Right atrium auricular region (tissue), 2 donors: ENCODE measurements at places on chromosomes 13 and 19. TPM values are rescaled to one million over a fixed set of nuclear protein-coding genes. Genes with fewer than 3 reads are reported as not detected.

The FTL gene
- 3,053 TPM for total RNA-seq

The FAM216B gene
- total RNA-seq, result 22.0 TPM

The SLC1A6 gene
- total RNA-seq, result not detected

The C13orf42 gene
- total RNA-seq, result not detected

The NTN5 gene
- not detected for total RNA-seq

The COL5A3 gene
- total RNA-seq, result 7.2 TPM

The IGFL3 gene
- not detected for total RNA-seq

The FCGBP gene
- 3.6 TPM for total RNA-seq

The RFXANK gene
- total RNA-seq, result 36.6 TPM

The CYP2A6 gene
- total RNA-seq, result not detected

The PRSS57 gene
- not detected for total RNA-seq

The LATS2 gene
- total RNA-seq, result 20.9 TPM

The CALR gene
- total RNA-seq, result 289 TPM

The SETDB2 gene
- 12.4 TPM for total RNA-seq

GRCh38 chr13:110812121-110812868 lies 98.8 kb downstream of the ING1 start:
- no peak overlapping the region for H3K27ac ChIP-seq
- no peaks in the 10 kb centered on the region for H3K27me3 ChIP-seq
- H3K4me1 ChIP-seq, result peaks cover 13% of the 10 kb centered on the region
- no peaks in the 10 kb centered on the region for H3K36me3 ChIP-seq
- peak; percentile 51 for DNase-seq
- peak overlapping the region; percentile 17 for H3K4me3 ChIP-seq

DNA sequence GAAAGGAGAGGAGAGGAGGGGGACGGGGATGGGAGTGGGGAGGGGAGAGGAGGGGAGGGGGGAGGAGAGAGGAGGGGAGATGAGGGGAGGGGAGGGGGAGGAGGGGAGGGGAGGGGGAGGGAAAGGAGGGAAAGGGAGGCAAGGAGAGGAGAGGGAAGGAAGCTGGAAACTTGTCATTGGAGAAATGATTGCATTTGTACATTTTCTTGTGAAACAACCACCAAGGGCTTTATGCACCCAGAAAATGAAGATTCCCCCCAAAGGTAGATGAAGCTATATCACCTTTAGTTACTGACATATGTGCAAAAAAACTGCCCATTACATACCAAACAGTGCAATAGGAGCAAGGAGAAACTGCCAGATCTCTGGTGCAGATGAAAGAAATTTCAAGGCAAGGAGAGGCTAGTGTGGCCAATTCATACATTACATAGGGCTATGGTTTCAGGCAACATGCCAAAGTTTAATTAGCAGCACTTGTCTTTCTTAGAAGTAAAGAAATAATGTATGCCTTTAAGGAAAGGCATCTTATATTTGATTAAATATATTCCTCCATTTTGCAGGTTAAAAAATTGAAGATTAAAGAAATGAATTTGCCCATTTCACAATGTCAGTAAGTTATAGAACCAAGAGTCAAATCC lies 49.5 kb upstream of the STK24 start:
- DNase-seq, result no peak
- no peaks in the 10 kb centered on the region for H3K36me3 ChIP-seq
- no peak overlapping the region for H3K4me3 ChIP-seq
- peaks cover 6% of the 10 kb centered on the region for H3K4me1 ChIP-seq
- H3K27me3 ChIP-seq, result no peaks in the 10 kb centered on the region

DNA sequence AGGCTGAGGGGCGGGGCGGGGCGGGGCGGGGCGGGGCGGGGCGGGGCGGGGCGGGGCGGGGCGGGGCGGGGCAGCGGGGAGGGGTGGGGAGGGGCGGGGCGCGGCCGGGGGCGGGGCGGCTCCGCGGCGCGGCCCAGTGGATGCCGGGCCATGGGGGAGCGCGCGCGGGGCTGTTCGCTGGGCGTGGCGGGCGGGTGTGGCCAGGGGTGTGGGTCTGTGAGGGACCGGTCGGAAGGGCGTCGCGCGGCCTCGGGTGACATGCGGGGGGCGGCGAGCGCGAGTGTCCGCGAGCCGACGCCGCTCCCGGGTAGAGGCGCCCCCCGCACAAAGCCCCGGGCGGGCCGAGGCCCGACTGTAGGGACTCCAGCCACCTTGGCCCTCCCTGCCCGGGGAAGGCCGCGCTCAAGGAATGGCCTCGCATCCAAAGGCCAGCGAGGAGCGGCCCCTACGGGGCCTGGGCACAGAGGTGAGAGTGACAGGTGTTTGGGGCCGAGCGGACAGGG lies at the start of gene ZFP28:
ZFP28 (plus strand) TSS at position 188 of the 503 bp plus-strand sequence; CDS start at position 259, 71 bp downstream.
- peak within 1 kb of the TSS; percentile 82 for H3K4me3 ChIP-seq
- no peaks in the 10 kb centered on the region for H3K27me3 ChIP-seq
- peaks cover 16% of the 10 kb centered on the region for H3K36me3 ChIP-seq
- no peaks in the 10 kb centered on the region for H3K4me1 ChIP-seq
- no peak for DNase-seq

- no peak overlapping the region for H3K27ac ChIP-seq
- no peak for DNase-seq
- H3K4me3 ChIP-seq, result no peak overlapping the region
- H3K27me3 ChIP-seq, result no peaks in the 10 kb centered on the region
- no peaks in the 10 kb centered on the region for H3K4me1 ChIP-seq
These were observed 1794.2 kb downstream of the SLITRK5 start for GRCh38 chr13:89465366-89465765.

DNA sequence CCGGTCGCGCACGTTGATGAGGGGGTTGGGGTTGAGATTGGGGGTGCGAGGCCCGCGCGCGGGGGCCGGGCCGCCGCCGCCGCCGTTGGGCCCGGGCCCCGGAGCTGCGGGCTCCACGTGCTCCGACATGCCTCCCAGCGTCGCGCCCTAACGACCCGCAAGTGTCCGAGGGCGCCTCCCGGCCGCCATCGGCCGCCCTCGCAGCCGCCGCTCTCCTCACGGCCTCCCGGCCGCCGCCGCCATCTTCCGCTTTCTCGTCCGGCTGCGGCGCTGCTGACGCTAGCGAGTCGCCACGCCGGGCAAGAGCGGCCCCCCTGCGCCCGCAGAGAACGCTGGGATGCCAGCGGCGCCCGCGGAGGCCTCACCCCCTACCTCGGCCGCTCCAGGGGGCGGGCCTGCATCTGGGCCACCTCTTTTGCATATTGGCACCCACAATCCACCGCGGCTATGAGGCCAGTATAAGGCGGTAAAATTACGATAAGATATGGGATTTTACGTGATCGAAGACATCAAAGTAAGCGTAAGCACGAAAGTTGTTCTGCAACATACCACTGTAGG lies at the start of gene TMEM259:
TMEM259 (minus strand) TSS at position 256 of the 558 bp plus-strand sequence; CDS start at position 129, 127 bp downstream.
- no peaks in the 10 kb centered on the region for H3K27me3 ChIP-seq
- H3K4me1 ChIP-seq, result no peaks in the 10 kb centered on the region
- H3K4me3 ChIP-seq, result peak within 1 kb of the TSS; percentile 83
- no peaks in the 10 kb centered on the region for H3K36me3 ChIP-seq

GRCh38 chr13:95137096-95137495 lies 164.2 kb downstream of the ABCC4 start:
- H3K4me3 ChIP-seq, result no peak overlapping the region
- no peak for DNase-seq
- H3K27me3 ChIP-seq, result no peaks in the 10 kb centered on the region
- H3K27ac ChIP-seq, result no peak overlapping the region

DNA sequence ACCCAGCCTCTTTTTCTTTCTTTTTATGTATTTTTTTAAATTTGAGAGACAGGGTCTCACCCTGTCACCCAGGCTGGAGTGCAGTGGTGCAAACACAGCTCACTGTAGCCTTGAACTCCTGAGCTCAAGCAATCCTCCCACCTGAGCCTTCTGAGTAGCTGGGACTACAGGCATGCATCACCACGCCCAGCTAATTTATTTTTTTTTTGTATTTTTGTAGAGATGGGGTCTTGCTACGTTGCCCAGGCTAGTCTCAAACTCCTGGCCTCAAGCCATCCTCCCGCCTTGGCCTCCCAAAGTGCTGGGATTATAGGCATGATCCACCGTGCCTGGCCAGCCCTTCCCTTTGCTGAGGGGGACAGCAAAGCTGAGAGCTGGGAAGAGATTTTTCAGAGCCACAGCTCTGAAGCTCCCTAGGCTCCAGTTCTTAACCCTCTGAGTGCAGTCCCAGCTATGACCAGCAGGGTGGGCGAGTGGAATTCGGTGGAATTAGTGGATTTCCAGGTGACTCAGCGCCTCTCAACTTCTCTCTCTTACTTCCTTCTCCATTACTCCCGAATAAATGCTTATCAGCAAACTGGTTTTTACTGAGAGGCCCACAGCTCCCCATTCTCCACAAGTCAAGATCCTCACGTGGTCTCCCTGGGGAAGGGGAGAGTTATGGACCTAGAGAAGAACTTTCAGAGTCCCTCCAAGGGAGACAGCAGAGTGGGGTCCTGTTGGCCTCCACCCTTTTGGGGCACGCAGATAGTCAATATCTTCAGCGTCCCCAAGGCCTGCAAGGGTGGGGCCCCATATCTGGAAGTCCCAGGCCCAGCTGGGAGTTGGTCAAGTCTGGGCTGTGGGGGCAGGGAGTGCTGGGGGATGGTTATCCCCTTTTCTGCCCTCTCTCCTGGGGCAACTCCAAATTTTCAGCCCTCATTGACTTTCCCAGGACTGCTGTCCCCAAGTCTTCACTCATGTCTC lies 1.2 kb downstream of the BLVRB start:
- H3K27me3 ChIP-seq, result no peaks in the 10 kb centered on the region
- peak overlapping the region; percentile 73 for H3K4me3 ChIP-seq
- H3K27ac ChIP-seq, result peak overlapping the region; percentile 98

- no peak overlapping the region for H3K4me3 ChIP-seq
- H3K36me3 ChIP-seq, result peaks cover 4% of the 10 kb centered on the region
- no peak overlapping the region for H3K27ac ChIP-seq
- no peak for DNase-seq
- H3K4me1 ChIP-seq, result no peaks in the 10 kb centered on the region
- no peaks in the 10 kb centered on the region for H3K27me3 ChIP-seq
These were observed 4.0 kb downstream of the IL4I1 start for GRCh38 chr19:49892716-49893115.

DNA sequence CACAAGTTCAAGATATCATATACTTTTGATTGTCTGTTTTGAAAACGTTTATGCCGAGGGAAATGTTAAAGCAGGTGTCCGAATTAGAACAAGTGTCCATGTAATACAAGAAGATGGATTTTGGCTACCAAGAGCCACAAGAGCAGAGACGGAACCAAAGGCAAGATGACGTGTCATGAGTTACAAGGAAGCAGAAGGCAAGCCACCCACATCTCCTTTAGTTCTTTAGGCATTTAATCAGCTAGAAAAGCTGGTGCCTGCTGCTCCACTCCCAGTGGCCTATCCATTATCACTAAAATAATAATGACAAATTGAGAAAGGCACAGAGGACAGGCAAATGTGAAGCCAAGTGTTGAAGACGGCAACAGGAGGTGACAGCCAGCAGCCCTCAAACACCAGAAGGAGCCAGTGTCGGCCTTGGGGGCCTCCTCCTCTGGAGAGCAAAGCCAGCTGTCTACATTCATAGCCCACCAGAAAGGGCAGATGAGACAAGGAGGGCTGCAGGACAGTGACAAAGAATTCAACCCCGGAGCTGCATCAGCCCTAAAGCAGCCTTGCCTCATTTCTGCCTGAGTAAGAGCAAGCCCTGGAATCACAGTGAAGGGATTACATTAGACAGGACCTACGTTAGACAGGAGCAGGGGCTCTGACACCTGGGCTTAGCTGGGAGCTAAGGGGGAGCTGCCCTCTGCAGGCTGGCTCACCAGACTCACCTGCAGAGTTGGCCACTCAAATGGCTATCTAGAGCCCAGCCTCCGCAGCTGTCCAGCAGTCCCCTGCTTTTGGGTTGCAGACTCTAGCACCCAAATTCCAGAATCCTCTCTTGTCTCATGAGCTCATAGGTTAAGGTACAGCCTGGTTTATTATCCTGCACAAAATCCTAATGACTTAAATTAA lies 569.9 kb downstream of the UQCRFS1 start:
- H3K27ac ChIP-seq, result no peak overlapping the region
- H3K4me1 ChIP-seq, result no peaks in the 10 kb centered on the region
- no peaks in the 10 kb centered on the region for H3K36me3 ChIP-seq
- H3K4me3 ChIP-seq, result no peak overlapping the region

GRCh38 chr19:19305066-19305465 lies 15.2 kb downstream of the SUGP1 start:
- H3K27me3 ChIP-seq, result no peaks in the 10 kb centered on the region
- H3K4me1 ChIP-seq, result no peaks in the 10 kb centered on the region
- peaks cover 72% of the 10 kb centered on the region for H3K36me3 ChIP-seq
- no peak overlapping the region for H3K4me3 ChIP-seq
- no peak for DNase-seq
- no peak overlapping the region for H3K27ac ChIP-seq

DNA sequence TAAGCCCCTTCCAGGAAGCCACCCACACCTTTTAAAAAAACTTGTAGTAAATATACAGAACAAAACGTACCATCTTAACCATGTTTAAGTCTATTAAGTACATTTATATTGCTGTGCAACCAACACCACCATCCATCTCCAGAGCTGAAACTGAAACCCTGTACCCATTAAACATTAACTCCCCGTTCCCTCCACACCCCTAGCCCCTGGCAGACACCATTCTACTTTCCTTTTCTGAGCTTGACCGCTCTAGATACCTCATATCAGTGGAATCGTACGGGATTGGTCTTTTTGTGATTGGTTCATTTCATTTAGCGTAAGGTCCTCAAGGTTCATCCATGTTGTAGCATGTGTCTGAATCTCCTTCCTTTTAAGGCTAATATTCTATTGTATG lies 13.0 kb upstream of the SPATA13 start:
- DNase-seq, result no peak
- H3K4me1 ChIP-seq, result no peaks in the 10 kb centered on the region
- no peaks in the 10 kb centered on the region for H3K27me3 ChIP-seq
- H3K27ac ChIP-seq, result no peak overlapping the region
- H3K4me3 ChIP-seq, result no peak overlapping the region

- no peak for DNase-seq
- no peaks in the 10 kb centered on the region for H3K27me3 ChIP-seq
- H3K4me3 ChIP-seq, result no peak overlapping the region
- H3K36me3 ChIP-seq, result no peaks in the 10 kb centered on the region
These were observed 8.0 kb upstream of the POU2F2 start for GRCh38 chr19:42140125-42140754.

DNA sequence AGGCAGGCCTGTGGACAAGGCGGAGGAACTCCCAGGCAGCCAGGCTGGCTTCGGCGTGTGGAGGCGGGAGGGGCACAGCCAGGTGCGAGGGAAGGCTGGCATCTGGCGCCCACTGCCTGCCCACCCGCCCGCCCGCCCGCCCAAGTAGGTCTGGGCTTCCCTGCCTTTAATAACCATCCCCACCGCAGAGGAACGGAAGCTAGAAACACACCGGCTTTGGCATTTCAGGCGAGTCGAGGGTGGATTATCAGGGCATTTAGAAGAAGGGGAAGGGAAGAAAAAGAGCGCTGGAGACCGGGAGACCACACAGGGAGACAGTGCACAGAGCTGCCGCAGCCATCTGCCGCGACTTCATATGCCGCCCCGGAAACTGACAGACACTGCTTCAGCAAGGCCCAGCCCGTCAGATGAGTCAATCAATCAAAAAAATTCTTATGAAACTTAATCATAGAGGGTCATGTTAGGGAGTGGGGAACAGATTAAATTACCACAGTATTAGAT lies 199.7 kb downstream of the TSHZ3 start:
- H3K4me3 ChIP-seq, result no peak overlapping the region
- H3K27ac ChIP-seq, result no peak overlapping the region
- no peaks in the 10 kb centered on the region for H3K36me3 ChIP-seq
- H3K4me1 ChIP-seq, result no peaks in the 10 kb centered on the region

- no peak overlapping the region for H3K27ac ChIP-seq
- DNase-seq, result no peak
- H3K4me3 ChIP-seq, result no peak overlapping the region
- no peaks in the 10 kb centered on the region for H3K27me3 ChIP-seq
- H3K4me1 ChIP-seq, result no peaks in the 10 kb centered on the region
These were observed 32.9 kb downstream of the SERTM1 start for GRCh38 chr13:36706755-36707154.
